ENCODE measurements at places on chromosomes 5 and 9. TPM values are rescaled to one million over a fixed set of nuclear protein-coding genes. Genes with fewer than 3 reads are reported as not detected.

- H3K4me1 ChIP-seq: no peaks in the 10 kb centered on the region
- DNase-seq: no peak
- no peaks in the 10 kb centered on the region for H3K36me3 ChIP-seq
Measured at GRCh38 chr9:107983181-107983603, 493.6 kb upstream of the KLF4 start.

DNA sequence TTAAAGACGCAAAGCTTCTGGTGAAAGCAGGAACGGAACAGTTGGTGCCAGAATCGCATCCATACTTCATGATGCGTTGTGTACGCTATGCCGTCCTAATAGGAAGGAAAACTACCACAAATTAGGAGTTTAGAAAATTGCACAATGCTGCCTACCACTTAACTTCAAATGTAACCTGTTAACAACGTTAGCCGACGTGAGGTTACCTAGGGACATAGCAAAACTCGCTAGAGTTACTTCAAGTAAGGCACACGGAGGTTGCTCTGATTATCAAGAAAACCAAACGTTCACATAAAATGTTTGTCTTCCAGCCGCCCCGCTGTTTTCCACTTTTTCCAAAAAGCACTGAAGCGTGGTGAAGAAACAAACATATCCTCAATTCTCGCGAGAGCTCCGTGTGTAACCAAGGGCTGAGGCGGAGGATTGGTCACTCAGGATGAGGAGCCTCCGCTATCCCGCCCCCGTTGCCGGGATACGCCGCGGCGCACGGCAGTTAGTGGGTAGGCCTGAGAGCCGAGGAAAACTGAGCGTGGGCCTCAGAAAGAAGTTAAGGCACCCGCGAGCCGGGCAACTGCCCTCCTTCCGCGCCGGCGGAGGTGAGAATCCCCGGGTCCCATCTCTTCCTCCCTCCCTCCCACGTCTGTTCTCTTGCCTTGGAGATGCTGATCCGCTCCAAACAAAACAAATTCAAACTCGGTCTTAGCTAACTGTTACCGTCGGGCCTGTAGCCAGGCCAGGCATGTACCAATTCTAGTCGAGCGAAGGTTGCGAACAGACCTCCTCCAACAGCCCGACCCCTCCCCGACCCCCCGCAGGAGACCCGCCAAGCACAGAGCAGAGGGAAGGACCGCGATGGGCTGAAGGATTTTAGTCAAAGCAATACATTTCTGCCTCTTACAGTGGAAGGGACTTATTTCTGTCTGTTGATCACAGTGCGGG is at the start of gene IFT74:
Gene IFT74 (plus strand): TSS at position 492 of the 939 bp plus-strand sequence. CDS start 5,556 bp downstream, outside the sequence.
- peak within 1 kb of the TSS; percentile 51 for H3K27ac ChIP-seq
- H3K36me3 ChIP-seq: no peaks in the 10 kb centered on the region
- peak; percentile 88 for DNase-seq
- H3K4me1 ChIP-seq: peaks cover 8% of the 10 kb centered on the region

DNA sequence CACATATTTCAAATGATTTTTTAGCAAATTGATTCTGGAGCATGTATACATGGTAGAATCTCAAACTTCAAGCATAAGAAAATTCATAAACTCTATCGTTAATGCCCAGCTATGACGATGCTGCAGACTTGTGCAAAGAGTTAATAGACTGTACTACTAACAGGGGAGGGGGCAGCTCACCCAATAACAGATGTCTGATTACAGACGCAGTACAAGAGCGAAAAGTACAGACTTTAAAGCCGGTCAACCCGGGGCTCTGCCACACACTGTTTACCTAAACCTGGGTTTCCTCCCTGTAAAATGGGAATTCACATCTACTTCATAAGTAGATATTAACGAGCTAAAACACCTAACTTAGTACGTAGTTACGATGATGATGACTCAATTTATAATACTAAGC is 651 bp downstream of the TRIM23 start:
- H3K27ac ChIP-seq: no peak overlapping the region
- H3K27me3 ChIP-seq: no peaks in the 10 kb centered on the region
- H3K36me3 ChIP-seq: no peaks in the 10 kb centered on the region
- H3K4me3 ChIP-seq: peak overlapping the region; percentile 96
- peaks cover 22% of the 10 kb centered on the region for H3K4me1 ChIP-seq

DNA sequence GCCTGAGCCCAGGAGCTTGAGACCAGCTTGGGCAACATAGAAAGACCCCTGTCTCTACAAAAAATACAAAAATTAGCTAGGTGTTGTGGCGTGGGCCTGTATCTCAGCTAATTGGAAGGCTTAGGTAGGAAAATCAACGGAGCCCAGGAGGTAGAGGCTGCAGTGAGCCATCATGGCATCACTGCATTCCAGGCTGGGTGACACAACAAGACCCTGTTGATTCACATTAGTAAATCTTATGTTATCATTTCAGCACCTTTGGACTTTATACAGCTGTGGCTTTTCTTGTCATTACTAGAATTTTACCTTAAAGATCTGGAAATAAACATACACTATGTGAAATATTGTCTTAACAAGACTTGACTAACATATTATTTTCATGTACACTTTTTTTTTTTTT is 185.0 kb downstream of the ZNF608 start:
- no peaks in the 10 kb centered on the region for H3K4me1 ChIP-seq
- H3K36me3 ChIP-seq: no peaks in the 10 kb centered on the region
- H3K27me3 ChIP-seq: no peaks in the 10 kb centered on the region
- no peak overlapping the region for H3K27ac ChIP-seq
- DNase-seq: no peak

SMIM33 gene
- total RNA-seq: not detected

SLC4A9 gene
- 0.20 TPM for total RNA-seq
